ENCODE measurements at places on chromosomes 1 and 21. TPM values are rescaled to one million over a fixed set of nuclear protein-coding genes. Genes with fewer than 3 reads are reported as not detected.

- no peak for DNase-seq
Observed at GRCh38 chr1:200362421-200362820, 47.4 kb downstream of the ZNF281 start.

DNA sequence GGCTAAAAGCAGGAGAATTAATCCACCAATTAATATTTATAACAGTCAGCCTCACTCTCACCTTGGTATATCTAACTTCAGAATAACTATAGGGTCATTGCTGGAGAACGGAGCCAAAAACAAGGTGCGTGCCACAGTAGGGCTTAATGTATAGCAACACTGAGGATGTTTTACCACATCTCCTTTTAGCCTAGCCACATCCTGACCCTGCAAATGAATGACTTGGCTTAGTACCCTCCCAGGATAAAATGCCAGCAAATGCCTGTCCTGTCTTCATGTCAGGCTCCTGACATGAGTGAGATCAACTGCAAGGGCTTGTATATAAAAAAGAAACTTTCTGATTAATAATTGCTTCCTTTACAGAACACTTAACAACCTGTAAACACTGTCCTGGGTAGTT, 2.7 kb upstream of the CDC42BPA start:
- DNase-seq: no peak

DNA sequence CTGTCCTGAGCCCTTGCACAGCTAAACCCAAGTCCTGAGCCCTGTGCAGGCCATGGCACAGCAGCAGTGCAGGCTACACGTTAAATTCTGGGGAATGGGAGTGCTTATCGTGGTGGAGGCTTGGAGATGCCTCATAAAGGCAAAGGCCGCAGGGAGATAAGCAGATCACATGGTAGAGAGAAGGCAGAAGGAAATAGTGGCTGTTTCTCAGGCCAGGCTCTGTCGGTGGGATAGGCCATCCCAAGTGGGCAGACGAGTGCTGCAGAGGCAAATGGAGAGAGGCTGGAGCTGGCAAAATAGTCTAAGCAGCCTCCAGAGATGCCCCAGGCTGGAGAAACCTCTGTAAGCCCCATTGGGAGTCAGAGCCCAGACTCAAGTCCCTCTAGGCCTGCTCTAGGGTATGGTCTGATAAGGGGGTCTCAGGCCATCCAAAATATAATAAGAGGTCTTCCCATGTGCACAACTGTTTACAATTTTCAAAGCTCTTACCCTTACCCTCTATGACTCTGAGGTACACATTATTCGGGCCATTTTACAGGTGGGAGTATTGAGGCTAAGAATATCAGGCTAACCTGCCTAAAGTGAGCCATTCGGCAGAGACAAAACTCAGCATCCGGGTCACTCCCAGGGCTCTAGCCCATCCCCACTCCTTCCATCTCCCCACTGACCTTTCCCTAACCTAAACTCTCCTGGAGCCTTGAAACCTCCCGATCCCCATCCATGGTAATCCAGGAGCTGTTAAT, 79.6 kb downstream of the NKAIN1 start:
- DNase-seq: no peak

- DNase-seq: no peak
Observed at GRCh38 chr21:29645666-29646553, 293.9 kb downstream of the GRIK1 start.

GRCh38 chr1:227240983-227241382, 77.3 kb downstream of the CDC42BPA start:
- no peak for DNase-seq

GRCh38 chr1:77375990-77376389, 94.2 kb downstream of the AK5 start:
- no peak for DNase-seq

- DNase-seq: no peak
Observed at GRCh38 chr1:59732214-59732955, 82.4 kb upstream of the HOOK1 start.

- DNase-seq: no peak
Observed at GRCh38 chr1:42531043-42531442, 68.0 kb downstream of the CCDC30 start.

GRCh38 chr1:183952101-183952500, 85.4 kb downstream of the COLGALT2 start:
- DNase-seq: no peak

DNA sequence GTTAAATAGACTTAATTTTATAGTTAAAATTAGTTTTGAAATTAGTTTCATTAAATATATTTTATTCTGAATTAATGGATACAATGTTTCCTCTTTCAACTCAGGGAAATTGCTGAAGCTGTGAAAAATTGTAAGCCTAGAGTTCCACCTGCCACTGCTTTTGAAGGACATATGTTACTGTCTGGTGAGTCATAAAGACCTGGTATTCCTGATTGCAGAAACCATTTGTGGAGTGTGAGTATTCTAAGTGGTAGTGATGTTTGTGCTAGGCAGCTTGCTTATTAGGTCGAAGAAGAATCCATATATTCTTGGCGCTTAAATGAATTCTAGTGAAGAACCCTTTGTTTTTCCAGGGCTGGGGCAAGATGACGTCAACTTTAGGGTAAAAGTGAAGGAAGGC, 34.0 kb downstream of the MTR start:
- DNase-seq: no peak

GRCh38 chr1:163361123-163361934, 39.6 kb downstream of the NUF2 start:
- DNase-seq: no peak

DNA sequence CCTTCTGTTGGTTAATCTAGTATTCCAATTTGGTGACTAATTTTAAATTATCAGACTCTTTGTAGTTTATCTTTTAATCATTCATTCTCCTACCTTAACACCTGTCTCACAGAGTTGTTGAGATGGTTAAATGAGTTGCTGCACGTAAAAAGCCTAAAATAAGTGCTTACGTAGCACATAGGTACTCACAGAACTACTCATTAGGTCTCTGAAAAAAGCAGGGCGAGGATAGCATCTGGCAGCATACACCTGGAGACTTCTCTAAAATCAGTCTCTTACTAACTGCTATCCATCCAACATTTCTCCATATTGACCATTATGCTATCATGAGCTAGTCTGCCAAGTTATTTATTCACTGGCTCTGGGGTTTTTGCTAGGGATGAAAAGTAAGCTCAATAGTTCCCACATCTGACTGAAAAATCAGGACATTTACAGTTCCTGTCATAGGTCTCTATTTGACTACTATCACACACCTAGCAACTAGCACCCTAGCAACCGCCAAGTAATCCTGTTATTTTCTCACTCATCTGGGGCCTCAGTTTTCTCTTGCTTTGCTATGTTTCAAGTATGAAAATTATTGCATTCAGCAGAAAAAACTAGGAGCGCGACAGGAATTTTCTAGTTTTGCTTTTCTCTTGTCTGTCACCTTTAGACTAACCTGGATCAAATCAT, 11.2 kb downstream of the CSDE1 start:
- no peak for DNase-seq

DNA sequence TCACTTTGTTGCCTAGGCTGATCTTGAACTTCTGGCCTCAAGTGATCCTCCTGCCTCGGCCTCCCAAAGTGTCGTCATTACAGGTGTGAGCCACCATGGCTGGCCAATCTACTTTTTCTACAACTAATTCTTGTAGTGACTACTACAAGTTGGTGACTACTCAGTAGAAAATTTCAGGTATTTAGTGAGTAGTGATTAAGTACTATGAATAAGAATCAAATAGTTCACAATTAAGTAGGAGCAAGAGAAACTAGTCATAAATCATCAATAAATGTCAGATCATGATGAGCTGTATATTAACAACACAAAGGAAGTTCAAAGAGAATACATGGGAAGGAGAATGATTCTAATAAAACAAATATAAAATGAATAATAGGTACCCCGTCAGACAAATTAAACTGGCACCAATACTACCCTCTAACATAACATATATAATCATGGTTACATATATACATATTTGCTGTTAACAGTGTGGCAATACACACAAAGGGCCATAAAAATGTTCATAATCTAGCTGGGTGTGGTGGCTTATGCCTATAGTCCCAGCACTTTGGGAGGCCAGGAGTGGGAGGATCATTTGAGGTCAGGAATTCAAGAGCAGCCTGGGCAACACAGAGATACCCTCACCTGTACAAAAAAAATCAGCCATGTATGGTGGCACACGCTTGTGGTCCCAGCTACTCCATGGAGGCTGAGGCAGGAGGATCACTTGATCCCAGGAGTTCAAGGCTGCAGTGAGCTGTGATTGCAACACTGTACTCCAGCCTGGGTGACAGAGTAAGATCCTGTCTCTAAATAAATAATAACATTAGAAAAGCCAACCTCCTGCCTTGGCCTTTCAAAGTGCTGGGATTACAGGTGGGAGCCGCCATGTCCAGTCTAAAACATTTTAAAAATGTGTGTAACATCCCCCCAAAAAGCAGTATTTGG, 19.1 kb downstream of the YY1AP1 start:
- no peak for DNase-seq

DNA sequence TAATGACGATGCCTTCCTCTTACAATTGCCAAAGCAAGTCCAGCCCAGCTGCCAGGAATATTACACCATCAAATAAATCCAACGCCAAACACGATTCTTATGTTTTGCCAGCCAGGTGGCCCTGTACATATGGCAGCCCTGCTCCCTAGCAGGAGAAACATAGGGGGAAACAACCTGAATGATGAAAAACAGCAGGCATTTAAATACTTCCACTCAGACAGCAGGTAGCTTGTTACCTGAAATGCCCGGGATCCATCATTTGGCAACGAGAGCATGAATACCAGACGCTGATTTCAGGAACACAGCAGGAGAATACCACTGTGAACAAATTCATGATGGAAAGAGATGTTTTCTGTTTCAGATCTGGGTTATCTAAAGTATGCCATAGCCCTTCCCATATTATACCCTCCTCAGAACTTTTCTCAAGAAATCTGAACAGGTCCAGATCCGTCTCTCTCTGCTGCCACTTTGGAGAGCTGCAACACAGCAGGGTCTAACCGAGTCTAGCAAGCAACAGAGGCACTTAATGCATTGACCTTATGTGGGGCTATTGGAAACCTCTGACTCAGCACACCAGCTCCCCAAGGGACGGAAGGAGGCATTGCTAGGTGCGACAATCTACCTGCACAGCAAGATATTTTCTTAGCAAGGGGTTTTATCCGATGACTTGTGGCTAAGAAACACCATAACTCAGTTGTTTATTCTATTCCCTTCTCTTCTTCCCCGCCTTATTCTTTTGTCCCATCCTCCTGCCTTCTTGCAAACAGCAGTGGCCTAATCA, 166.3 kb downstream of the BARHL2 start:
- no peak for DNase-seq

DNA sequence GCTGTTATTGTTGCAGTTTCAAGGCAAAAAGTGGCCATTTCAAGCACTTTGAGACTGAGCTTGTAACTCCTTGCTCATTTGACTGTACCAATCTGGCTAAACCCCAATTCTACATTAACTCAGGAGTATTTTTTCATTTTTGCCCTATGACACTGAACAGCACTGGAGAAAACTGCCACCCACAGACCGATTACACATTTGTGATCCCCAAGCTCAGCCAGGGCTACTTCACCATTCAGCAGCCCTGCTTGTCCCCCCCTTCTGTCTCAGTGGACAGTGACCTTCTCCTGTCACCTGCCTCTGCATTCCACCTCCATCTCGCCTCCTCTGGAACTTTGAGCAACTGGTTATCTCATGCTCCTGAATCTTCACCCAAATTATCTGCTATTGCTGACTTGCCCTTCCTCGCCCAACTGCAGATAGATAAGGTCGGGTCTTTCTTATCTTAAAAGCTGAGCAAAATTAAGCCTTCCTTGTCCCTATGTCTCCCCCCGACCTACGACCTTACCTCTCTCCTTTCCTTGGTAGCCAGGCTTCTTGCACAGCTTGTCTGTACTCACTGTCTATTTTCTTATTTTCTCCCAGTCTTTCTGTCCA, 25.3 kb downstream of the SPATA46 start:
- DNase-seq: no peak

DNA sequence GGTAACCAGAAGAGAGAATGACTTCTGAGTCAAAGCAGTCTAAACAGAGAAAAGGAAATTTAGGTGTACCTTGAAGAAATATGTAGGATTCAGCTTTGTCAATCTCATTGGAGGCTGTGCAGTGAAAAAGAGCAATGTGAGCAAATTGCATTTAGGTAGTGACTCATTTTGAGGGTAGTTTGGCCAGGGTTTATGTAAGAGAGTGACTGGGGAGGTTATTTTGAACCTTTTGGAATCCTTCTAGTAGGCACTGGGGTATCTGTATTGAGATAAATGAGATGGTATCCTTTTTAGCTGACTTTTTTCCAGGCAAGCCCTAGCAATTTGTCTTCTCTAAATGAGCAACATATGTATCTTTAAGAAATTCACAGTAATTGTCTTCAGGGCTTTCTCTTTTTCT, 95.9 kb downstream of the DISP1 start:
- DNase-seq: no peak

DNA sequence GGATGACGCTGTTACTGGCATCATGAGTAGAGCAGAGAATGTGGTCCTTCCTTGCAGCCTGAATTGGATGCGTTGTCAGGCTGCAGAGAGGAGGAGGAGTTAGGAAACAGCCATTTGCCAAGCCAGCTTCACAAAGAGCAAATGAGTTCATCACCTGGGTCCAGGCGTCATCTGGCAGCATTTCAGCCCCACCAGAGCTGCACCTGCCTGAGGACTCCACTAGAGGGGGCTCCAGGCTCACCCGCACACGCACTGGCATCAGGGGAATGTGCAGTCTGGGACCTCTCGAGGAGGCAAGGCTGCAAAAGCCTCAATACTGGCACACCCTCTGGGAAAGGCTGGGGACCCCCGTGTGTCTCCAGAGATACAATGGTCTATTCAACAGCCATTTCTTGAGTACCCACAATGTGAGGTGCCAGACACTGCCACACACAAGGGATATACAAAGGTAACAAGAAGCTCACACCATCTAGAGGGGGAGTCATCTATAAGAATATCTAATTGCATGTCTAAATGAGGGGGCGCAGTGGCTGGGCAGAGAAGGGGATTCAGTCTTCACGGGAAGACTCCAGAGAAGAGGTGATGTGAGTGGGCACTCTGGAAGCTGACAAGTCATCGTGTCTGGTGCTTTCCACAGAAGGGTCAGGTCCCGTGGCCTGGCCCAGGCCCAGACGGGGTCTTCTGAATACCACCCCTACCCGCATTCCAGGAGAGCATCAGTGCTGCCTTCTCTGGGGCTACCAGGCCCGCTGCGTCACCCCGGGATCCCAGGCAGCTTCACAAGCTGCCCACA, 53.5 kb upstream of the CNTN2 start:
- peak; percentile 71 for DNase-seq

- DNase-seq: no peak
Observed at GRCh38 chr1:202567738-202568137, 142.5 kb downstream of the SYT2 start.

- DNase-seq: no peak
Observed at GRCh38 chr1:174569240-174569639, 121.5 kb downstream of the GPR52 start.

GRCh38 chr1:151702936-151703335, 13.7 kb downstream of the CELF3 start:
- no peak for DNase-seq

Gene LAD1
- polyA plus RNA-seq: 9.7 TPM

Gene PLXNA2
- polyA plus RNA-seq: 23.5 TPM

Gene XKR8
- polyA plus RNA-seq: 6.6 TPM

Gene C1orf141
- 2.1 TPM for polyA plus RNA-seq

Gene RGS1
- polyA plus RNA-seq: 4.9 TPM
